ENCODE measurements at places on chromosomes 2 and 18.

- no peak for DNase-seq
Measured at GRCh38 chr2:210195101-210195852, 24.1 kb upstream of the KANSL1L start.

GRCh38 chr18:67652288-67652687 lies 135.8 kb upstream of the DSEL start:
- DNase-seq, result no peak

GRCh38 chr2:235669269-235669831 lies 175.5 kb downstream of the AGAP1 start:
- DNase-seq, result no peak

DNA sequence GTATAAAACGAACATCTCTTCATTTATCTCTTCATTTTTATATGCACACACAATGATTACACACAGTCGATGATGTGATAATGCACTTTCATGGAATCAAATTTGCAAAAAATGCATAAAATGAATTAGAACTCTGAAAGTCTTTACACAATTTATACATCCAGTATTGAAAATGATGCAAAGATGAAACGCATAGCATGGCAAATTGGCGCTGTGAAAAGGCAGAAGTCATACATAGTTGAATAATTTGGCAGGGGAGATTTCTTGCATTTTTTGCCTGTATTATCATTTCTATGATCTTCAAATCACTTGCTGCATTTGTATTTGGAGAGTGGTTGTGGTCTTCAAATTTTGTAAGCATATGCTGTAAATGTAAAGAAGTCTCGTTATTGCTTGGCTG lies 150.7 kb upstream of the LGALSL start:
- no peak for DNase-seq

GRCh38 chr2:105052773-105053172 lies 14.9 kb downstream of the MRPS9 start:
- no peak for DNase-seq

GRCh38 chr18:60038731-60039130 lies 138.9 kb downstream of the PMAIP1 start:
- DNase-seq, result no peak

DNA sequence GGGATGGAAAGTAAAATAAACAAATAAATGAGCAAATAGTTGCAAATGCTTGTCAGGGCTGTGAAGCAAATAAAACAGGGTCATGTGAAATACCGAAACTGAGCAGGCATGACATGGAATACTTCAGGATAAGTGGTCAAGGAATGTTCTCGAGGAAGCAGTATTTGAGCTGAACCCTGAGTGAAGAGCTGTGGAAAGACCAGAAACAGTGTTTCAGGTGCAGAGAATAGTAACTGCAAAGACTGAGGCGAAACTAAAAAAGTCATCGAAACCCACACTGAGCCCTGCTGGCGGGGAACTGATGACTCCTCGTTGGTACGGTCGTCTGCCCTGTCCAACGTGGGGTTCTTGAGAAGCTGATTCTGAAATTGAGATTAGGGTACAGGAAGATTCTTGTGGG lies 27.2 kb upstream of the MYCN start:
- no peak for DNase-seq

DNA sequence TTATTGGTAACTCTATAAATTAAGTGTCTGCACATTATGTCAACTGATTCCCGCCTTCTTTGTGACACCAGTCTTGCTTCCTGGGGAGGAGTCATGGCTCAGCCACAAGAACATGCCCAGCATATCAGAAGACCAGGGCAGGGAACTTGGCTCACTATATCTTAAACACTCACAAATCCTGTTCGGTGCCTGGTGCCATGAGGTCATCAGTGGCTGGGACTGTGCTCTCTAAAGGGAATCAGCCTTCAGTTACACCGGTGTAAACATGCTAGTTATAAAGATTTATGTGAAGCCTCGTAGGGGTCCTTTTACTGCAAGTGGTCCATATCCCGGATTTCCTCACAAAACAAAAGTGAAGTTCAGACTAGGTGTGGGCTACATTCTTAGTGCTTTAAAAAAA lies 73.1 kb upstream of the ZNF521 start:
- no peak for DNase-seq

DNA sequence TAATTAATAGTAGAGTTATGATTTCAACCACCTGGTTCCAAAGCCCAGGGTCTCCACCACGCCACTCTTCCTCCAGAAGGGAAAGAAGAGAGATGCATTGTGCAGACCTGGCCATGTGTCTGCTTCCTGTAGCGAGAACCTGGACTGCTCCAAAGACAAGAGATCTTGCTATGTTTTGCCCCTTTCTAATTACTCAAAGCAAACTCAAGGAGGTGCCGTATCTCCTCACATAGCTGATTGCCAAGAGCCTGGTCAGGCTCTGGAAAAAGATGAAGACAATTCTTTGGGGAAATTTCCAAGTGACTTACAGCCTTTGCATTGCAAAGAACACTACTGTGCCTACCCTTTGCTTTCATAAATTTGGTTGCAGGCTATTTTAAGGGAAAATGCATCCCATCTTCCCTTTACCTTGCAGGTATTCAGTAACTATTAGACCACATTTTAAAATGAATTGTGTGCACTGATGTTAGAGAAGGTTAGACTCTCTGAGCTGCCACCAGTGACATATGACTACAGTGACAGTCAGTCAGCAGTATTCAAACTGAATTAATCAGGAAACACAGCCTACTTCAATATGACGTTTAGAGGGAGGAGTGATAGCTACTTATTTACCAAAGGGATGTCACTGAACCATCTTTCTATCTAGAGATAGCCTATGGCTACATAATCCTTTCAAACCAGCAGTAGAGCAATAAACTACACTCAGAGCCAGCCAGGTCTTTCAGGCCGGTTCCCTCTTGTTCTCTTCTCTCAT lies 842.1 kb upstream of the FANCL start:
- DNase-seq, result no peak

DNA sequence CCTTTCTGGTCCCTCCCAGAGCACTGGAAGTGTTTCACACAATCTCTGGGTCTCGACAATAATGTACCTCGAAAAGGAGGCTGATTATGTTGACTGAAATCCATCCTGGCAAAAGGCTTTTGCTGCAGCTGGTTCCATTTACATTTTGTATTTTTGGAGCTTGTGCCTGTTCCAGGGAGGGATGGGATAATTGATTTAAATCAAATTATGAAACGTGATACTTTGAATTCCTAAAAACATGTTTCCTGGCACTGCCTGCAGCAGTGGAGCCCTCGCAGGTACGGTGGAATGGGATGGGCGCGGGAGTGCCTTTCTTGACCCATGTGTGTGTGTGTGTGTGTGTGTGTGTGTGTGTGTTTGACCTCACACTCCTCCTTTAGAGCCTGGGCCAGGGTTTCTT lies 455.5 kb upstream of the MEIS1 start:
- DNase-seq, result no peak

- no peak for DNase-seq
Measured at GRCh38 chr18:4319738-4320677, 135.1 kb downstream of the DLGAP1 start.

GRCh38 chr2:104638190-104638858 lies 215.6 kb upstream of the POU3F3 start:
- no peak for DNase-seq

- DNase-seq, result no peak
Measured at GRCh38 chr2:237603718-237604362, 13.3 kb upstream of the RAB17 start.

DNA sequence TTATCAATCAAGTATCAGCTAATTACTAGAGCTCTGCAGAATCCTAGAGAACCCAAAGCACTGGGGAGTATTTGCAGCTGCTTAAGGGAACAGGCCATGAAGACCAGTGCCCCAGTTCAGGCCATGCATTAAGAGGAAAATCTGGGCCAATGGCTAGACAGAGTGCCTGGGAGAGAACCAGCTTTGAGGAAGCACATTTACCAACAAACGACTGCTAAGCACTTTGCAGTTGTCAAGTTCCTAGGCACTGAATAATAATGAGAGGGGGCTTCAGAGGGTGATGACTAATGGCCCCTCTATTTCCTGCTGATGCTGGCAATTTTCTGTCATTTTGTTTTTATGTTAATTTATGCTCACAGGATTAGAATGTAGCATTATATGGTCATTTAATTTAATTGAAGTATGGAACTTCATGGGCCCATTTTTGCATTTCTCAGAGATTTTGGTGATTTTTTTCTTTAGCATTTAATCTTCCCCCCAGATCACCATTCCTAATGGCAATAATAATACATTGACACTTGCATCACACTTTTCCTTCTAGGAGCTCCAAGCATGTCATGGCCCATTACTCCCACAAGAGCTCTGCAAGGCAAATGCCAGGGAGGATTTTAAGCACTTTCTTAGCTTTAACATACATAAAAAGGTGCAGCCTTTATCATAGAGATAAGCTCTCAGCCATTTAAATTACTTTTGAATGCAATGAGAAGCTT lies 147.7 kb upstream of the SPATS2L start:
- DNase-seq, result no peak

- no peak for DNase-seq
Measured at GRCh38 chr2:65415091-65415490, 17.3 kb downstream of the SPRED2 start.

DNA sequence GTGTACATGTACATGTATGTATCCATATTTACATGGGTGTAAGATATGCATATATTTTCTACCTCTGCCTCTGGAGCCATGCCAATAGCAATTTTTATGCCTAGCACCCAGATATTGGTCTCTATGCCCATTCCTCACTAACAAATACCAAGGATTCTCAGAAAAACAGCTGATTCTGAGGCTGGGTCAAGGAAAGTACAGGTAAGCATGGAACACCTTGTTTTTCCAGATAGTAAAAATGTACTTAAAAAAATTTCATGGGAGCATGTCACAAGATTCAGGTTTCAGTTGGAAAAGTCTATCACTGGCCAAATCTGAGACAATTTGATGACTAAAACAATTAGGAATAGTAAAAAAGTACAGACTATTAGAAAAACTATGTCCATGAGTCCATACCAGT lies 114.5 kb upstream of the MAPRE2 start:
- DNase-seq, result no peak

DNA sequence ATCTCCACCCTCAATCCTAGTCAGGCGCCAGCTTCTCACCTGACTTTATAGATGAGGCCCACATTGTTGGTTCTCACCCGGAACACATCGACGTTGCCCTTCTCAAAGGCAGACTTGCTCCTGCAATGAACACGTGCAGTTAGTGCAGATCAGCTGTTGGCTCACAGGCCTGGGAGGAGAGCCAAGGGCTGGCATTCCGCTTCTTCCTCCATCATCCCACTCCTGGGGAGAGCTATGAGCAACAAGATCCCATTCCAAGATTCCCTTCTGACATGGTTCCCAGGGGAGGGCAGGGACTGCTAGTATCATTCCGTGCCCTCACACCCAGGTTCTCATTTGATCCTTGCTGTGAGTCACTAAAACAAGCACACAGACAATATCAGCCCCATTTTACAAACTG lies 15.1 kb downstream of the LOXHD1 start:
- DNase-seq, result no peak

DNA sequence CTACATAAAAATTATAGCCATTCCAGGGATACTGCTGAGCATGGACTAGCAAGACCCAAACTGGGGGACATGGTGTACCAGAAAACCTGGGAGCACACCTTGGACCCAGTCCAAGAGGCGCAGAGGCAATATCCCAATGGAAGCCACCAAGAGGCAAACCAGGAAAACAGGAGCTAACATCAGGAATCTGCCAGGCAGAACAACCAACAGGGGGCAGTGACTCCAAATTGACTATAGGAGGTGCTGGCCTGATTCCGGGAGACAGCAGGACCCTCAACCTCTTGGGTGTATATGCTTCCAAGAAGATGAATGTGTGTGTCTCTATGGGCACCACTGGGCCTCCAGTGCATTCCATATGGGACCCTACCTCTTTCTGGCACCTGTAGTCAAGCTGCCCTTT lies 172.7 kb upstream of the ARL4C start:
- DNase-seq, result no peak

DNA sequence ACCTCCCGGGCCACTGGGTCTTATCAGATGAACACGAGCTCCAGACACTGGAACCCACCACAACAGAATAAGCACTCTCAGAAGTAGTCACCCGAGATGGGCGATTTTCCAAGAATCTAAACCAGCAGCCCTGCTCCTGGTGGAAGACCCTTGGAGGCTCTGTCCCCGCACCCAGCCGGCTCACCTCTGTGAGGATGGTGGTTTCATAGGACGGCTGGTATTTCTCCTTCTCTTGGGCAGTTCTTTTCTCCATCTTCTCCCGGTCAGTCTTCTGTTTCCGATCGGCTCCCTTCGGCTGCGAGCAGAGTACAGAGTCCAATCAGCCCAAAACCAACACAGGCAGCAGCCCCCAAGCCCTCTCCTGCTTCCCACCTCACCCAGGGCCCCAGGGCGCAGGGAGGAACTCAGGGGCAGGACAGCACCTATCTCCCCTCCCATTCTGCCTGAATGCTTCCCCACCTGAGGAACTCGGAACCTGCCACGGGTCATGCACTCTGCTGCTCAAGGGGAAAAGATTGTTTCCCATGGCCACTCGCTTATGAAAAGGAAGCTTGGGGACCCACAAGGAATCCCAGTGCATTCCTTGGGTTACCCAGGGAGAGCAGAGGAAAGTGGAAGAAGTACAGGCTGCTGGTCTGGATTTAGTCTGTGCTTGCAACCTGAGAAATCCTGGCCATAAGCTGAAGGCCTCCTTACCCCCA lies 42.7 kb downstream of the TFCP2L1 start:
- no peak for DNase-seq

DNA sequence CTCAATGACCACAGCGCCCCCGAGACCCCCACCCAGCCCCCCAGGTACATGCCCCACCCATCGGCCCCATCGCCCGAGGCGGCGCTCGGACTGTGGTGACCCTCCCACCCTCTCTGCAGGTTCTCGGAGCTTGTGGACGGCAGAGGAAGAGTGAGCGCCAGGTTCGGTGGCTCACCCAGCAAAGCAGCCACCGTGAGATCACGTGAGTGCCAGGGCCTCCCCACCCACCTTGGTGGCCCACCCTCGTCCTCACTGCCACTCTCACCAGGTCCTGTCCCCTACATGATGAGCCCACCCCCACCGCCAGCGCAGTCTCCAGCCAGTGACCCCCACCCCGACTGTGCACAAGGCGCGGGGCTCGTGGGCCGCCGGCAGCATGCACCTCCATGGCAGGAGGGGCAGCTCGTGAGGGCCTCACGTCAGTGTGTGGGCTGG lies 30.4 kb downstream of the MTERF4 start:
- DNase-seq, result no peak

GRCh38 chr2:213185147-213185822 lies 33.9 kb upstream of the IKZF2 start:
- no peak for DNase-seq

Measured in activated naive CD8-positive, alpha-beta T cell treated with anti-CD3 and anti-CD28 coated beads, Interleukin-2, amount 50 U/mL, for 16 hours (primary cell).